ENCODE measurements at places on chromosomes 7 and 10.

GRCh38 chr10:6230315-6230714 lies 27.6 kb downstream of the PFKFB3 start:
- no peak for DNase-seq

DNA sequence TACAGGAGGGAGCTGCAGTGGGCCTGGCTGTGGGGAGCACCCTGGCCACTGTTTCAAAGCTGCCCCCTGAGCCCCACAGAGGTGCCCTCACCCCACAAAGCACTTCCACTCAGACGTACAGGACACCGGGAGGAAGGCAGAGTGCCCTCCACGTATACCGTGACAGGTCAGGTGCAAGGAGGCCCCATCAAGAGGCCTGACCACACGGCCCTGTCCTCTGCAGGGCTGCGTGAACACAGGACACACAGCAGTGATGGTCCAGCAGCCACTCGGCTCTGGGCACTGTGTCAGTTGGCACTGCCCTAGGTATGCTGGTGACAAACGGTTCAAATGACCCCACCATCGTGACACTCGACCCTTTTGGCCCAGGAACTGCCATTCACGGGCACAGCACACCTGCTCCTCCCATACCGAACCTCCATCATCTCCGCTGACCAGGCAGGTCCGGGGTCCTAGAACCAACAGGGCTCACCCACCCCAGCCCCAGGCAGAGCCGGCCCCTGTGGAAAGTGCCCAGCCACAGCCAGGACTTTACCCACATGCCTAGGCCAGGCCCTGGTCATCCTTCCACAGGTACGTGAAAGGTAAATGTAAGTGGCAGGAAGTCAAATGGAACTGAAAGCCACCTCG lies 560.9 kb downstream of the PTPRN2 start:
- no peak for DNase-seq

- DNase-seq = no peak
These were observed 173.2 kb upstream of the TNRC18 start for GRCh38 chr7:5596896-5597246.

DNA sequence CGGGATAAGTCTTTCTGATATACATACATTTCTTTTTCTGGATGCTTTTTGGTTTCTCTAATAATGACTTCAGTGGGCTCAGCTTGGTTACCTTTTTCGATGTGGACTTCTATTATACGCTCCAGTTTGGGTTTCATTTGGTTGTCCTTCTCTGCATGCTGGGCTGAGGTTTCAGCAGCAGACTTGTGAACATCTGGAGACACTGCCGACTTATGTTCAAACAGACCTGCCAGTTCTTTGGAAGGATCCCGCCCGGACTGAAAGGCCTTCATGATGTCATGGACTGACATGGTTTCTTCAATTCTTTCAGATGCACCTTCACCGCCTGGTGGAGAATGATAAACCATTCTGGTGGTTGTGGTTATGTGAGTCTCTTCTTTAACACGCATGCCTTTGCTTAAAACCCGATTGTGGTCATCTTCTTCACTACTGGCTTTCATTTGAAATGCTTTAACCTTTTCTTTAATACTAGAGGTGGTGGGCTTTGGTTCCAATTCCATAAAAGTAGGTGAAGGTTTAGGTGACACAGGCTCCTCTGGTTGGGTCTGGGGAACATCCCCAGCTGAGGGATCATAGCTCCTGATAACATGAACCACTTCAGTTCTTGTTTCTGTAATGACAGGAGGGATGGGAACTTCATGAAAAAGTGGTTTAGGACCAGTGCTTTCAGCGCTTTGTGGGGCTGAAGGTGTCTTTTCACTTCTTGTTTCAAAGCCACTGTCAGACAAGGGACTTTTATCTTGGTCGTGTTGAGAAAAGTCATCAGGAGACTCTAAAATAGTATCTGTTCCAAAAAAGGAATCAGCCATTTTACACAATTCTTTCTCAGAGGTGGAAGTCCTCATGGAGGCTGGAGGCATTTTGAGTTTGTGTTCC lies 167.7 kb upstream of the CCDC6 start:
- DNase-seq = no peak

DNA sequence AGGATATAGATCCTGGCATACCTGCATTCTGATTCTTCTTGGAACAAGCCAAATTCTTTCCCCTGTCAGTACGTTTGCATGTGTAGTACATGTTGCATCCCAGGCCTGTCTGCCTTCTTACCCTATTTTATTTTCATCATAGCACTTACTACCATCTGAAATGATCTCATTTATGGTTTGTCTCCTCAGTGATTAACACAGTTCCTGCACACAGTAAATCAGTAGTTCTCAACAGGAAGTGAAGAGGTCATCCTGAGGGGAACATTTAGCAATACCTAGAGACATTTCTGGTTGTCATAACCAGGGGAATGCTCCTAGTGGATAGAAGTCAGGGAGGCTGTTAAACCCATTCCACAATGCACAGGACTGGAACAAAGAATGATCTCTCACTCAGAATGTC lies 38.2 kb upstream of the SLC26A4 start:
- no peak for DNase-seq
